ENCODE measurements at places on chromosomes 1 and 21.

DNA sequence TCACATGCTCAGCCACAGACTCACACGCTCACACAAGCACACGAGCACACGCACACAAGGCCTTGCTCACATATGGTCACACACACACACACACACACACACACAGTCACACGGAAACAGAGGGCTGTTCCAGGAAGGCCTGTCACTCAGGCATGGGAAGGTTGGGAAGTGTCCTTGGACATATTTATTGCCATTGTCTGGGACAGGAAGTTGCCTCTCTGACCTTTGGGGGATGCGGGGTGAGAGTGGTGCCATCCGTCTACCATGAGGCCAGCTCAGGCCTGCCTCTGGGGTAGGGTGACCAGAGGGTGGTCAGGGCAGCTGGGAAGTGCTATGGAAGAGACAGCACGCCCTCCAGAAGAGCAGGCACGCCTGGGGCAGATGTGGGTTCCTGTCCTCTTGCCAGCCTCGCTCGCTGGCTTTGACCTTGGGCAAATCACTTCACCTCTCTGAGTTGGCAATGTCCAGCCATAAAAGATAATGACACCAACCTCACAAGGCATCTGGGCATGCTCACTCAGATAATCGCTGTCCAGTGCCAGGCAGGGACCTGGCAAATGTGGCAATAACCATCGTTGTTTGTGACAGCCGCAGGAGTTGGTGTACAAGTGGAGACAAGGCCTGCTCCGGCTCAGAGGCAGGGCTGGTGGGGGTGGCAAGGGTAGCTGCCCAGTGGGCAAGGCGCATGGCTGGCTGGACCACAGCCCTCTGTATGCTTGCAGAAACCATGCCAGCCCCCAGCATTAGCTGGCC is 8.0 kb upstream of the GUCA2A start:
- DNase-seq = no peak

GRCh38 chr1:156822680-156823079 is 6.0 kb upstream of the SH2D2A start:
- no peak for DNase-seq

DNA sequence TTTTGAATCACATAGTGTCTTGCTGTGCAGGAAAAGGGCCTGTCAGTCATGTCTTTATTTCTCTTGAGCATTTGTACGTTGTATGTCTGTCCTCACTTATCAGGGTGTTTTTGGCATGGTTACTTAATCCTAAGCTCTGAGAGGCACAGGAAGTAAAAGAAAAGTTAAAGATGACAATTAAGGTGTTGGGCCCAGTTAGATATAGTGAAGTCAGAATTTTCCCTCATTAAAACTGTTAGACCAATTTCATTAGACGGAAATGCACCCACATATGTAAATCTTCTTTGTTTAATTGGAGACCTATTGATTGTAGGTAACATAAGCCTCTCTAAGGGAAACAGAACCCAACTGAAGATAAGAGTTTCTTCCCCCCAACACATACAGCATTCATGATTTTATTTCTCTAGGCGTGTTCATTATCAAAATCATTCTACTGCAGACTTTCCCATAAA is 21.9 kb downstream of the NFIA start:
- DNase-seq = no peak

DNA sequence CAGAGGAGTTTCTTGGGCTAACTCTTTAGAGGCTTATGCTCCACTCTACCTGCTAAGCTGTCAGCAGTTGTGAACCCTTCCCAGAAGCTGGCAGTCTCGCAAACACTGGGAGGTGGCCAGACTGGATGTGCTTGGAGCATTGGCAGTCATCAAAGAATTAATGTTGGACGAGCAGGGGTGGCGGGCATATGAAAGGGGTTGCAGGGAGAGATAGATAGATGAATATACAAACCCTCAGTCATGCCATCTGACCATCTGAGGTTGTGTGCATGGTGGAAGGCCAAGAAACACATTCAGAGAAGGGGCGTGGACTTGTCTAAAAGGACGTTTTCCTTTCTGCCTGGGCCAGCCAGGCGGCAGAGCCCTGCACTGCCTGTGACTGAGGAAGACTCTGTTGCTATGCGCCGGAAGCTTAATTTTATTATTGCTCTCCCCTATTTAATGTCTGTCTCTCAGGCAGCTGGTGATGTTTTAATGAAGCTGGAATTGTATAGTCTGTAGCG is 164.4 kb downstream of the PBX1 start:
- no peak for DNase-seq

DNA sequence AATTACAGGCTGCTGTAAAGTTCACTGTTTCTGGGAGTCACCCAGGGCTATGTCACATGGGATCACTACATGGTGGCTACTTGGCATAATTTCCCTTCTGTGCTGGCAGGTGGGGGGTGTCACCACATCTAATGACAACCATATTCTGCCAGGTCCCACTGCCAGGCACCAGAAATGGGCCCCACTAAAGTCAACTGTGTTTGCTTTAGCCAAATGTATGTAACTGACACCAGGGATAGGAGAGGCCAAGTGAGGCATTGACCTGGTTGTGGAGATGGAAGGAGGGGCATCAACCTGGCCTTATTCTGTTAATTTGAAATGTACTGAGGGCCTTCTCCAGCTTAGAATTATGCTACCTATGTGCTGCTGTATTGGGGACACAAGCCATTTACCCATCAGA is 370.6 kb upstream of the PROX1 start:
- DNase-seq = no peak

GRCh38 chr1:237814319-237814924 is 76.3 kb downstream of the ZP4 start:
- DNase-seq = no peak

DNA sequence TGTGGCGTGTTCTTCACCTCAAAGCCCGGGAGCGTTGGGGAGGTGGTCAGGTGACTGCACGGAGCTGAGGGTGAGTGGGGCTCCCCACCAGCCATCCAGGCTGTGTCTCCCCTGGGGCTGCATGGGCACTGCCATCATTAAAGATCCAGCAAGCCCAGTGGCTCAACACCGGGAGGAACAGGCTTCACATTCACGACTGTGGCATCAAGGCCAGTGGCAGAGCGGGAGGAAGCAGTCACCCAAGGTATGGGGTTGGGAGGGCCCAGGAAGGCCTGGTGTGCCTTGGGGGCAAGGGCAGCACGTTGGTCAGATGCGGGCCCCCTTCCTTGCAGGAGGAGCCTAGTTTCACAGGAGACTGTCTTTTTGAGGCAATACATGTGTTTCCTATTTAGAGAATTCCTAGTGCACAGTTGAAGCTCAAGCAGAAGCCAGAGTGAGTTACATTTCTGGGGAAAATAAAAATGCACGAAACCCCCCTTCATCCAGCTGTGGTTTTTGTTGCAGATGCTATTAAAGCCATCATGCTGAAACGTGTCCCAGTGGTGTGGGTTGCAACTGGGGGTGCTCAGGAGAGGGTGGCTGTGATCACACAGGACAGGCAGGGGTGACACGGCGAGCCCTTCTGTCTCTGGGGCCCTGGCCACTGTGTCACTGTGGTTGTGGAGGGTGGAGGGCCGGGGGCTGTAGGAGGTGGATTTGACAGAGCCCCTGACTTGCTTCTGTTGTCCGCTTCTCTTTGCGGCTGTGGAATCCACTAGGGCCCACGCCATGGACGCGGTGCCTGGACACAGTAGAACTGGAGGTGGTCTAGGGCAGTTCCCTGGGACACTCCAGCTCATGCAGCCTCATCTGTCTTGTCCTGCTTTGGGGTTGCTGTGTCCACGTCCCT is 34.1 kb downstream of the SNAP47 start:
- no peak for DNase-seq

- no peak for DNase-seq
Measured at GRCh38 chr1:7263021-7263960, 478.0 kb downstream of the CAMTA1 start.

GRCh38 chr1:227357171-227357926 is 39.1 kb upstream of the CDC42BPA start:
- DNase-seq = no peak

DNA sequence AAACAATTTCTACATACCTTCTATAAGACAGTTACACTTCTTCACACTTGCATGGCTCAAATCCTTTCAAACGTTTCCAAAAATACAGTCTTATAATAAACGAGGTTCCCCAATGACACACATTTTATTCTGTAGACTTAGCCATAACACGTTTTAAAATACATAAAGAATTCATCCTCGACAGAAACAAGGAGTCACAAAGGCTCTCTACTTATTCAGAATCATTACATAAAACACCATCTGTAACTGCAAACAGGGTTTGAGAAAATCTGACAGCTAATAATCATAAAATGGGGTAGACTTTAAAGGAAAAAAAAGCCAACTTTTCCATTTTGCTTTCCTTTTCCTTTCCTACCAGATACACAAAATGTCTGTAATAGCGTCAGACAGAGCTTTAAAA is 1.8 kb downstream of the PIK3R3 start:
- DNase-seq = no peak

DNA sequence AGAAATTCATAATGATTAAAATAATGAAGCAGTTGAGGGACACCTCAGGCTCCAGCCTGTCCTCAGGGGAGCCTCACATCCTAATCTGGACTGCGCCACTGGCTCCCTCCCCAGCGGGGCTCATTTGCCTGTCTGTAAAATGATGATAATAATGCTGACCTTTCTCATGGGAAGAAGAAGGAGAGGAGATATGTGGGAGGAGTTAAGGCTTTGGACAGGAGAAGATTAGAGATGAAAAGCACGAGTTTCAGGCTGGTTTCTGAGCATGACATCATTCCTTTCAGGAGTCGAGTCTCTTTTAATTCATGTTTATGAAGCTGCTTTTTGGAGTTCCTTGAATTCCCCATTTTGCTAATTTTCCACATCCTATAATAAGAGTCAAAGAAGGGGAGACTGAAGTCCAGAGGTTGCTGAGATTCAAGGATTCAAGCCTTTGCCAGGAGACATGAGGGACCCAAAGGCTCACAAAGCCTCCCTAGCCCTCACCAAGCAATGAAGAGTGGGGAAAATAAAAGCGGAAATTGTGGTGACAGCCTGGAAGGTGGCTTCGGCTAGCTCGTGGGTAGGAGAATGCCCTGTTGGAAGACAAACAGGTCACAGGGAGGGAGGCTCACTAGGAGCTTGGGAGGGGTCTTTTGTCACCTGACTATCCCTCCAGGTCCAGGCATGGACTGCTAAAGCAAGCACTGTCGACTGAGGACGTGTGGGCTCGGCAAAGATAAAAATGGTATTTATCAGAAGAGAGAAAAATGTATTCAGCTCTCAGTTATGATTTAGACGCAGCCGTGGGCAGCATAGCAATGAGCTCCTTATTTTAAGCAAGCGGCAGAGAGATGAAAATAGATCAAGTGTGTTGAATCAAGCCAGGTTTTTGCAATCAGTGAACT is 27.5 kb upstream of the STMN1 start:
- DNase-seq = no peak

DNA sequence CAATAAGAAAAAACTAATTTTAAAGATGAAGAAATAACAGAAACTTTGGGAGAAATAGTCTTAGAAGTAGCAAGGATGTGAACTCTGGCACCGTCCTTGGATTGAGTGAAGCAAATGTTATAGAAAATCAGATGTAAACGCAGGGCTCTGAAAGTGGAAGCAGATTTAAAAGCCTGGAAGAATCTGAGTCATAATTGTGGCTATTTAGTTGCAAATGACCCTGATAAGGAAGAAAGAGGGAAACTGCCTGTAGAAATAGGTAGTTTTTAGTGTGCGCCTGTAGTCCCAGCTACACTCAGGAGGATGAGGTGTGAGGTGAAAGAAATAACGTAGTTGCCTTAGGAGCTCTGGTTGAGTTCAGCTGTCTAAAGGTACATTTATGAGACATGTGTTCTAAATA is 101.0 kb downstream of the NGF start:
- no peak for DNase-seq

- DNase-seq = no peak
Measured at GRCh38 chr21:45119812-45120211, 45.4 kb downstream of the ADARB1 start.

DNA sequence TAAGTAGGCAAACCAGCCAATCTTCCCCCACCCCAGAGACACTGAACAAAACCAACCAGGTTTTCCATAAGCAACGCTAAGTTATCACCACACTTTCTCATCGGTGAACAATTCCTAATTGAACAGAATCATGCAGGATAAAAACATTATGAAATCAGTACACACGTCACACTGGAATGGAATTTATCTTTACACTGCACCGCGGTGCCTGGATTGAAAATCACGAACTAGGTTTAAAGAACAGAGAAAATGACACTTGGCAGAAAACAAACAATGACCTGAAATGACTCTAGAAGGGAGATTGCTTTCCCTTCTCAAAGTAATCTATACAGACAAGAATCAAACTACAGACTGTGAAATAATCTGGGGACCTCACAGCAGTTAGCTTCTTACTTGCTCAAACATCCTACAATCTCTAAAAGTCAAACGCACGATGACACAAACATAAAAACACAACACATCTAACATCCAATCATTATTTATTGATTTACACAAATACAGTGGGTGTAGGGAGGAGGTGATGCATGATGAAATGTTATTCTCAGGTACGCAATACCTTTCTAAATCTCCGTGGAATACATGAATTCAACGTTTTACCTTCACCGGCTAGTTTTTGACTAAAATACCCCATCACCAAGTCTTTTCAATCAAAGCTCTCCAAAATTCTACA is 1.9 kb downstream of the EIF4G3 start:
- no peak for DNase-seq

- no peak for DNase-seq
Measured at GRCh38 chr1:27299385-27300271, 22.3 kb upstream of the TMEM222 start.

- no peak for DNase-seq
Measured at GRCh38 chr1:245444147-245444828, 289.5 kb downstream of the KIF26B start.

Measured in stimulated activated naive CD8-positive, alpha-beta T cell treated with anti-CD3 and anti-CD28 coated beads, Interleukin-15, Interleukin-2, amounts not matched to agents 100 U/mL and 50 U/mL, for 24 hours (primary cell).